Stimulated activated CD4-positive, alpha-beta T cell treated with anti-CD3 and anti-CD28 coated beads, TNF-alpha, amount 100 ng/mL, for 1 hour (primary cell): ENCODE measurements at places on chromosomes 7 and 10.

DNA sequence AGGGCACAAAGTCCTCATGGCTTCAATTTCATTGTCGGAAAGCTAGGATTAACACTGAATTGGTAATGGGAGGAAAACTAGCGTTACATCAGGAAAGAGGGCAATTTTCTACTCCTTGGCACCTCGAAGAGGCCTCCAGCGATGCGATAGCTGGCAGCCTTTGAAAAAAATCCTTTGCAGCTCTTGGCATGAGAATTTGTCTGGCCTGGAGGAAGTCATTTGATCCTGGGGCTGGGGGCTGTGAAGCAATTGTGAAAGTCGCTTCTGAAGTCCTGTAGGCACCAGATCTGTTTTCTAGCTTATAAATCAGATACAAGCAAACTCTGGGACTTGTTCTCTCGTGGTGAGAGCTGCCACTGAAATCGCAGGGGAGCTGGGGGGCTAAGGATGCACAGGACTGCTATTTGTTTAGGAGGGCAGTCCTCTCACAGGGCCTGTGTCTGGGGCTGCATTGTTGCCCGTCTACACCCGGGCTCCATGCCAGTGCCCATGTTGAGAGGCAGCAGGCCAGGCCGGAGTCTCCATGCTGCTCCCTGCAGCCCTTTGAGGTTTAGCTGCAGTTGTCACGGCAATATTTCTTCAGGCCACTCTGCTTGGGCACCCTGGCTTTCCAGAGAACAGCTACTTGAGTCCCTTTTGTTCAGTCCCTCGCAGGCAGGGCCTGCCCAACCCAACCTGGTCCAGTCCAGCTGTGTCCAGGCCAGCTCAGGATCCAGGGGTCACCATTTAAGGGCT is 206.8 kb upstream of the LYZL1 start:
- DNase-seq, result no peak

DNA sequence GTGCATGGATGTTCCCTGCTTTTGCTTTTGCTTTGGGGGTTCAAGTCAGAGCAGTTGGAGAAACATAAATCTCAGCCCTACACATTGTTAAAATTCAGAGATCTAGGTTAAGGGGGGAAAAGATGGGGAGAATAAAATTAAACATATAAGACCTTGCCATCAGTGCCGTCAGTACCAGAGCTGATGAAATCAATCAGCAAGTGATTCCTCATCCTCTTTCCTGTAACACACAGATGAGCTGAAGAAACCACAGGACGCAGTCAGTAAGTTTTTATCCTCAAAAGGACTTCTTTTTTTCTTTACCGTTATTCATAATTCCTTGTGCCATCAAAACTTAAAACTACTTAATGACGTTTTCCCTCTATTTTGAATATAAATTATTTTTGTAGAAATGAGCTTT is 5.9 kb downstream of the HECW1 start:
- DNase-seq, result no peak

DNA sequence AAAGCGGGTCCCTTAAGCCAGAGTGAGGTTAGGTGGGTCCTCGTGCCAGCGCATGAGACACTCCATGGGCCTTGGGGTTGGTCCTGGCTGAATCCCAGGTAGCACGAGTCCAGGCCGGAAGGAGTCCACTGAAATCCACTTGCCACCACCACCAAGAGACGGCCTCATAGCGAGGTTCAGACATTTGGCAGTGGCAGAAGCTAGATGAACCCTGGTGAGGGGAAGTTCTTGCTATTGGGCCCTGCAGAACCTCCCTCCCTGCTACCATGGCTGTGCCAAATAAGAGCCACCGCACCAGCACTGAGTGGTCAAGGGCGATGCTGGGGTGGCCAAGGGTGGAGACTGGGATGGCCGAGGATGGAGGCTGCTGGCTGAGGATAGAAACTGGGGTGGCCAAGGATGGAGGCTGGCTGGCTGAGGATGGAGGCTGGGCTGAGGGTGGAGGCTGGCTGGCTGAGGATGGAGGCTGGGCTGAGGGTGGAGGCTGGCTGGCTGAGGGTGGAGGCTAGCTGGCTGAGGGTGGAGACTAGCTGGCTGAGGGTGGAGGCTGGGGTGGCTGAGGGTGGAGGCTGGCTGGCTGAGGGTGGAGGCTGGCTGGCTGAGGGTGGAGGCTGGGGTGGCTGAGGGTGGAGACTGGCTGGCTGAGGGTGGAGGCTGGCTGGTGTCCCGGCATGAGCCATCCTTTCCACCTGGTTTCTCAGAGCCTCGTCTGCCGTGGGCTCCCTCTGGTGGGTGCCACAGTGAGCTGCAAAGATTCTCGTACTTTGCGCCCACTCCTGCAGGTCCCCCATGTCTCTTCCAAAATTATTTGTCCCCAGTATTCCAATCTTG is 88.2 kb downstream of the ELFN1 start:
- no peak for DNase-seq

GRCh38 chr10:86775056-86775869 is 18.8 kb downstream of the BMPR1A start:
- DNase-seq, result no peak
